ENCODE measurements at places on chromosomes 4 and X. TPM values are rescaled to one million over a fixed set of nuclear protein-coding genes. Genes with fewer than 3 reads are reported as not detected.

GRCh38 chr4:20326977-20327376, 75.3 kb downstream of the SLIT2 start:
- no peak for DNase-seq

DNA sequence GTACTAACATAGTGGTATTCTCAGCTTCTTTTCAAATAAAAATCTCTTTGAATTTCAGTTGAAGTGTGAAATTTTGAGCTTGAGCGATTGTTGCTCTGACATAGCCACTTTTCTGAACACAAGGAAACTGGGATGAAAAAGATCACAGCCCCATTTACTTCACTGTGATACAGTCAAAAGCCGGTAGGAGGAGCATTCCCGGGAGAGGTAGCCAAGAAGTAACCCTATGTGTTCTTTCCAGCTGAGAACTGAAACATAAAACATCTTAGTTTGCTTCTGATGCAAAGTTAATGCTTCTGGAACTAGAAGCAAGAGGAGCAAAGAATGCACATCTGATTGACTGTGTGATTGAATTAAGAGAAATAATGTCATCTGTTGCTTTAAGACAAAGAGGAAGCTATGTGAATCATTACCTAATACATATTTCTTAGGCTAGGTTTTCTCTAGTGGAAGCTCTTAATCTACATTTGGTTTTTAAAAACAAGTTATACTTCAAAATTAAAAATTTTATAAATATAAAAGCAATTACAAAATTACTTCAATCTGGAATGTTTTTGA, 88.3 kb upstream of the UNC5C start:
- DNase-seq, result no peak

- DNase-seq, result no peak
These were observed 74.6 kb downstream of the CC2D2A start for GRCh38 chr4:15544248-15544729.

DNA sequence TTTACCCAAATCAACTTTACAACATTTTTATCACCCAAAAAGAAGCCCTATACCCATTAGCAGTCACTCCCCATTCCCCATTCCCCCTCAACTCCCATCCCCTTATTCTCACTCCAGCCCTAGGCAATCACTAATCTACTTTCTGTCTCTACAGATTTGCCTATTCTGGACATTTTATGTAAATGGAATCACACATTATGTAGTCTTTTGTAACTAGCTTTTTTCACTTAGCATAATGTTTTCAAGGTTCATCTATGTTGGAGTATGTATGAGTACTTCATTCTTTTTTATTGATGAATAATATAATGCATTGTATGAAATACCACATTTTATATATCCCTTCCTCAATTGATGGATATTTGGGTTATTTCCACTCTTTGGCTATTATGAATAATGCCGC, 36.1 kb upstream of the HERC5 start:
- no peak for DNase-seq

Gene F8A2
- total RNA-seq, result not detected

Gene RTL5
- total RNA-seq, result 0.18 TPM

Gene TEX13D
- not detected for total RNA-seq

All from Daoy (cell line).